T-helper 1 cell (primary cell): ENCODE measurements at places on chromosomes 12 and 14.
A peak's percentile ranks its signal among the peaks of the same experiment; 100 is the strongest.

DNA sequence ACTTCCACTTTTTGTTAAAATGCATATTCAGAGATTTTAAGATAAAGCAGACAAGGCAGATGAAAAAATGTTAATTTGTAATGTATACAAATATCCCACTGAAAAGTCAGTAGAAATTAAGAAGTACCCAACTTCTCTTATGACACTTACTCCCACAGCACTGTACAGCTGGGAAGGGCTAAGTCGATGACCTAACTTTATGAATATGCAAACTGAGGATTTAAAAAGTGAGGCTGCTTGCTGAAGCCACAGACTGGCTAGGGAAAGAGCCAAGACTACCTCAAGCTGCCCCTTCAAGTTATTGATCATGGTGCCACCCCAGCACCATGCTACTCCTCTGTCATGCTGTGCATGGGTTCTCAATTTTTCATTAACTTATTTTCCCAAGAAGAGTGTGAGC, 17.0 kb downstream of the PPM1H start:
- DNase-seq: no peak

GRCh38 chr14:30710876-30711275, 88.8 kb downstream of the SCFD1 start:
- DNase-seq: no peak

DNA sequence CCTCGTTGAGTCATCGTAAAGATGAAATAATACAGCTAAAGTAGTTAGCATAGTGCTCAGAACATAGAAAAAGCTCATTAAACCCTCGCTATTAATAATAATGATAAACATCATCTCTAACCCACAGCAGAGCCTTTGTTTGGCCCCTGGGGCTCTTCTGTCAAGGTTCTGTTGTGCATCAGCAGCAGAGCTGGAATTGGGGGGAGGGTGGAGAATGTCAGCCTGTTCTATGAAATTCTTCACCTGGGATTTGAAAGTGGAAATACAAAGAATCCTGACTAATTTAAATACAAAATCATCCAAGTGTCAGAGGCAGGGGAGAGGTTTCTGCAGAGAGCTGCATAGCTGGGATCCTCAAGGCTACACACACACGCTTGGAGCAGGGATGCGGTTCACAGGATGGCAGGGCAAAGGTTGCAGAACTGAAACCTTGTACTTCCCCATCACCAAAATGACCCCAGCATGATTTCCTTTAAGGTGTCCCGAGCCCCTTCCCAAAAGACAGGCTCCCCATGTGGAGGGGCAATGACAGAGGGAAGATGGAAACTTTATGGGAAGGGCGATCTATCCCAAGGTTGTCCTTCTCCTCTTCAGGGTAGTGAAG, 71.8 kb downstream of the DAD1 start:
- no peak for DNase-seq

GRCh38 chr12:130919086-130919485, 34.6 kb upstream of the ADGRD1 start:
- DNase-seq: no peak

- no peak for DNase-seq
These were observed 23.4 kb downstream of the DNM1L start for GRCh38 chr12:32702473-32702872.

DNA sequence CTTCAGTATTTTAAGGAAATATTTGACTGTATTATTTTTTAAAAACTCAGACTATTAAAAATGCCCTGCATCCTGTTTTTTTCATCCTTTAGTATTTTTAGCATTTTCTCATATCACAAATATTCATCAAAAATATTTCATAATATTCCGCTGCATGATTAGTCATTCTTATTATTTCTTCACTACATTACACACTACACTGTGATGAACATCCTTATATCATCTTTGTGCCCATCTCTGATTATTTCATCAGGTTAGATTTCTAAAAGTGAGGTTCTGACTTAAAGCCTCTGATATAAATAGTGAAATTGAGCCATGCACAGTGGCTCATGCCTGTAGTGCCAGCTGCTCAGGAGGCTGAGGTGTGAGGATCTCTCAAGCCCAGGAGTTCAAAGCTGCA, 8.1 kb downstream of the COCH start:
- DNase-seq: no peak

- peak; percentile 48 for DNase-seq
These were observed 1.1 kb upstream of the HEBP1 start for GRCh38 chr12:13000925-13001774.

DNA sequence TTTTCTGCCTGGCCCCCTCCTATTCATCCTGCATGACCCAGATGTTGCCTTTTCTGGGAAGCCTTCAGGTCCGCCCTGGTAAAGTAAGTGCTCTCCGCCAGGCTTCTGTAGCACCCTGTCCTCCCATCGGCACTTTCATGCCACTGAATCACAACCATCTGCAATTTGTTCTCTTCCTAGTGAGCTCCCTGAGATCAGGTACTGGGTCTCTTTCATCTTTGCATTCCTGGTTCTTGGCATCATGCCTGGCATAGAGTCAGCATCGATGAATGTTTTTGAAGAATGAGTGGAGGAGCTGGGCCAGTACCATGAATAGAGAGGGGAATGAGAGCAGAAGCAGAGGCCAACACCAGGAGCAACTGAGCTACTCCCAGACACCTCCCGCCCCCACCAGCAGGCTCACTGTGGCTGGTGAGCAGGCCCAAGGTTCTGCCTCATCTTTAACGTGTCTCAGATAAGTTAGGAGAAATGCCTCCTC, 13.1 kb downstream of the ZDHHC22 start:
- DNase-seq: no peak

DNA sequence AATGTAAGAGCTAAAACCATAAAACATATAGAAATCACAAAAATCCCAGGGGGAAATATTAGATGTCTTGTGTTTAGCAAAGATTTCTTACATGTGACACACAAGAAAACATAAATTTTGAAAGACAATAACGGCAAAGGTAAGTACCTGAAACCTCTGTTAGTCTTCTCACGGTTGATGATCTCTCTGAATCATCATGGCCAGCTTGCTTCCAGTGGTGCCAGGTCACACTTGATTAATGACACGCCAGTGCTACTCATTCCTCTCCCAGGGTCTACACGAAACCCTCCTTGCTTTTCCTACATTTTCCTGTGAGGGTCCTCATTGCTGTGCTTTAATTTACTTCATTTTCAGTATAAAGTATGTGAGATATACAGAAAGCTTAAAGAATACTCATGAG, 114.4 kb upstream of the PARP11 start:
- DNase-seq: no peak

DNA sequence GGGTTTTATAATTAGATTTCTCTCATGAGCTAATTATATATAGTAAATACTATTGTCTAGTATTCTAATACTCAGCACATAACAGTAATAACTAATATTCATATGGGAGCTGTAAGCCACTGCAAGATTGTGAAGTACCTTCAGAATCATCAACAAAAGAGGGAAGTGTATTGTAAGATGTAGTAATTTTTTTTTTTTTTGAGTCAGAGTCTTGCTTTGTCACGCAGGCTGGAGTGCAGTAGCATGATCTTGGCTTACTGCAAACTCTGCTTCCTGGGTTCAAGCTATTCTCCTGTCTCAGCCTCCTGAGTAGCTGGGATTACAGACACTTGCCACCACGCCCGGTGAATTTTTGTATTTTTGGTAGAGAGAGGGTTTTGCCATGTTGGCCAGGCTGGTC, 3.1 kb downstream of the GPR33 start:
- no peak for DNase-seq

GRCh38 chr12:263574-263973, 938 bp upstream of the SLC6A13 start:
- no peak for DNase-seq

- no peak for DNase-seq
These were observed 173.1 kb downstream of the SLC38A4 start for GRCh38 chr12:46652692-46653091.

GRCh38 chr14:87901236-87901635, 91.7 kb downstream of the GALC start:
- no peak for DNase-seq

DNA sequence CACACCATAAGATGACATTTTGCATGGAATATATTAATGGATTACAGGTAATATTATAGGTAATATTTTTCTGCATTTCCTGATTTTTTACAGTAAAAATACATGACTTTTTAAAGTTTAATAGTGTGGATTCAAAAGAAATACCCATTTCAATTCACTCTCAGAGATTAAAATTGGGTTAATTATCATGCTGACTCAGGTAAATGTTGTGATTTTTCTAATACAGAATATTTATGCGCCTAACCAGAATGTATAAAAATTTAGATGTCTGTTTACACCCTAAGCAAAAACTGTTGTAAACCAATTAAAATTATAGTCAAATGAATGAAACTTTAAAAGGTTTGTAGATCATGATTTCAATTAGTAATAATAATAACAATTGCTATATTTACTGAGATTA, 117.2 kb upstream of the FLRT2 start:
- no peak for DNase-seq

GRCh38 chr12:70852416-70853150, 68.0 kb downstream of the PTPRR start:
- no peak for DNase-seq

- peak; percentile 78 for DNase-seq
These were observed 3.0 kb downstream of the WNT1 start for GRCh38 chr12:48980953-48981756.
